Substantia nigra (tissue), 51 donors: ENCODE measurements at places on chromosomes 11 and 22.

- no peak for DNase-seq
Observed at GRCh38 chr11:72762641-72763304, 10.6 kb upstream of the ARAP1 start.

DNA sequence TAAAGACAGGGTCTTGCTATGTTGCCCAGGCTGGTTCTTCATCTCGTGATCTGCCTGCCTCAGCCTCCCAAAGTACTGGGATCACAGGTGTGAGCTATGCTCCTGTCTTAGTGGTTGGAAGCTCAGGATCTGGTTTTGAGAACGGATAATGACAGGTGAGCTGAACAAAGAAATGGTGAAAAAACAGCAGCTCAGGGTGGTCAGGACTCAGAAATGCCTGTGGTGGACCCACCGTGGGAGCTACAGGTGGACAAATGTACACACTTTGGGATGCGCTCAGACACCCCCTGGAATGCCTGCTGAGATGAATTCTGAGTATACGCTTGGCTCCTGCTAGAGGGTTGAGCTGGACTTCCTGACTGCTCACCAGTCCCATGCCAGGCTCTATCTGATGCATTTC is 9.5 kb downstream of the RFPL1 start:
- no peak for DNase-seq

- DNase-seq = no peak
Observed at GRCh38 chr22:27705408-27706080, 96.0 kb downstream of the MN1 start.

DNA sequence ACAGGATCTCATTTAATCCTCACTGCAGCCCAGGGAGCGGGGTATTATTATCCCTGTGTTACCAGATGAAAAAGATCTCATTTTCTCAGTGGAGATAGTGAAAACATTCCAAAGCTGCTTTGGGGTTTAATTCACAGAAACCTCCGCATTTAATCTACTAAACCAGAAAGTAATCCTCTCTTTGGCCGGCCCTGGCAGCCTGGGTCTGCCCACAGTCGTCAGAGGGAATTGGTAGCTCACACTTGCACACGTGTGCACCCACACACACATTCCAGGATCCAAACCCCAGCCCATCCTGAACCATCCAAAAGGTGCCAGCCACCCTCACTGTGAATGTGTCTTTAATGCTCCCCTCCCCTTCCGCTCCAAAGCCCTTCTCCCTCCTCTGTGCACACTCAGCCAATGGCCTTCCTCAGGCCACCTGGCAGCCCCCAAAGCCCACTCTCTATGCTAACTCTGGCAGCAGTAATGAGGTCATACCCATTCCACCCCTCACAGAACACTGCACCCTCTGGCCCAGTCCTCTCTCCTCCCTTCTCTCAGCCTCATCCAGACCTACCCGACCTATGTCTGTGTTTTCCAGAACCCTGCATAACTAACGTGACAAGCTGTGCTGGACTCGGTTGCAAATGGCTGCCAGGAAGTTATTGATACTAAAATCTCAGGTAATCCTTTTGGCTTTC is 466.2 kb downstream of the SOX6 start:
- no peak for DNase-seq

DNA sequence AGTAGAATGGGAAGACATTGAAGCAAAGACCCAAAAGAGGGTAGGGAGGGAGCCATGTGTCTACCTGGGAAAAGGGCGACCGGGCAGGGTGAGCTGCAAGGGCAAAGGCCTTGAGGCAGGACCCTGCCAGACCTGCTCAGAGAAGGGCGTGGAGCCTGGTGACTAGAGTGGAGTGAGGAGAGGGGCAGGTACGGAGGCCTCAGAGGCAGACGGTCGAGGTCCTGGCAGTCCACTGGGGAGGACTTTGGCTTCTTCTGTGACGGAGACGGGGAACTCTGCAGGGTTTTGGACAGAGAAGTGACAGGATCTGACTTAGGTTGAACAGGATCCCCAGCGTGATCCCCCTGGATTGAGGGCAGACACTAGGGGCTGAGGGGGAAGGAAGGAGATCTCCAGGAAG is 12.9 kb downstream of the RIBC2 start:
- DNase-seq = no peak

DNA sequence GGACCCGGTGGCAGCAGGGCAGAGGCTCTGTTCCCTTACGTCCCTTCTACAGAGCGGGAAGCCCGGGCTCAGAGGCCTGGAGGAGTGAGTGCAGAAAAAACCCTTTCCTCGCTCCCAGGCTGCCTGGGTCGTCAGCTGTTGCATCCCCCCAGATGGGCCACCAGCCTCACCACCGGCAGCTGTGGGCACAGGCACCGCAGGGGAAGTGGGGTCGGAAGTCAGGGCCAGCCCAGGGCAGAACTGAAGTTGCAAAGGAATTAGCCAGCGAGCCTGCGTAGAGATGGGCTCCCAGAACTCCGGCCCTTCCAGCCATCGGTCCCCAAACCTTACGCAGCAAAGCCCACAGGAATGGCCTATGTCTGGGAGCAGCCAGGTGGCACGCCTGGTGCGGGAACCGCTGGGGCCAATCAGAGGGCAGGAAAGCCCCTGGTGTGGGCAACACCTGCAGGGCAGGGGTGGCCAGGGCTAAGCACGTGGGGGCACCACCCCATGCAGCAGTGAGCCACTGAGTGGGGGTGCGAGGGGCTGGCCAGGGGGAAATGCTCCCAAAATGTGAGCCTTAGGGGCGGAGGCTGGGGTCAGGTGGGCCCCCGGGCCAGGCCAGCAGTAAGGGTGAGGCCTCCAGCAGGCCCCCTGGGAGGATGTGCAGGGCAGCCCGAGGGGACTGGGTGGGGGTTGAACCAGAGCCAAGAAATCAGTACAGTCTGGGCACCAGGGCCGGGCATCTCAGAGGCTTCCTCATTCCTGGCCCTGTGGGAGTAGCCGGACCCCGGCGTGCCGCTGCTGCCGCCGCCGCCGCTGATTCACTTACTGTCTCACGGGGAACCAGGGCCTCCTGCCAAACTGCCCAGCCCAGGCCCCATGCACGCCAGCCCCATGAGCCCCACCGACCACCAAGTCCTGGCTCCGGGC is 58.2 kb downstream of the WNT7B start:
- DNase-seq = no peak

DNA sequence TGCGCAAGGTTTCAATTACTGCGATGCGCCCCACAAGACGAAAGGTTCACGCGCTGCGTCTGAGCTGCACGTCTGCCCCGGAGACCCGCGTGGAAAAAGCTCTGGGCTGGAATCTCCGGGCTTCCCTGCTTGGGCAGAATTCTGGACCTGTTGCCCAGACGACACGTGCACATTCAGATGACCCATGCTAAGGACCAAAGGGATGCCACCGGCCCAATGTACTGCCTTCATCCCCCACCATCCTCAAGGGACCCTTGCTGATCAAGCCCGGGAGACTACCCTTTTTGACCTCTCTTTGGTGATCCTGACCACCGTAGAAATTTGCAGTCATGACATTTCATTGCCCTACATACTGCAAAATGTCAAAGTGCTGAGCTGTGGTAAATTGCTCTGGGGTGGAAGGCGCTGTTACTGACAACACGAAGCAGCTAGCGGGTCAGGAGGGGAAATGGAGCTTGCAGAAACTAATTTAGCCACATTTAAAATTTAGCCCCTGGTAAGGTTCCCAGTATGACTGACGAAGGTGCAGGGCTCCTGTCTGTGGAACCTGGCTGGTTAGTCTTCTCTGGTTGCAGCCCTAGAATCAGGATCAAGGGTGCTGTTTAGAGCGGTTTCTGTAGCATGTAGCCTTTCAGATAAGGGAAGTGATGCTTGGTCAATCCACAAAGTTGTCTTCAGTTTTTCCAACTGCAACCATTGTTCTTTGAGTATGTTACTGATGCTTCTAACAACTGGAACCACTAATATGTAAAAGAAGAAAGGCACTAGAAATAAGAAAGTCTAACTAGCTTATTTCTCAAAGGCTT is 81.9 kb downstream of the PRR5L start:
- DNase-seq = no peak

DNA sequence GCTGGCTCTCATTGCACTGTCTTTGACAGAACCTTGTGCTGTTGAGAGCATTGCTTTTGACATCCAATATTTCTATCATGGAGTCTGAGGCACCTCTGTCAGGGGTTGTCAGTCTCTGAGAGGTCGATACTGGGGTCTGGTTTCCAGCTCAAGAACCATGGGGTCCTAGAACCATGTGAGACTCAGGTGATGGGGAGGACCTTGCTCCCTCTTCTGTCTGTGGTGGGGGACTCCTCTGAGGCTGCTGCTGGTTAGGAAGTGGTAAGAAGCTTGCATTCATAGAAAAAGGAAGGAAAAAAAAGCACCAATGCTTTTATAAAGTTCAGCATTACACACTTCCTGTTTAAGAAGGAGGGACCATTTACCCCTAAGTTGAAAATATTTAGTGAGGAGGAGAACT is 91.8 kb upstream of the CD44 start:
- no peak for DNase-seq

- DNase-seq = no peak
Observed at GRCh38 chr11:19018901-19019300, 41.6 kb downstream of the MRGPRX2 start.

DNA sequence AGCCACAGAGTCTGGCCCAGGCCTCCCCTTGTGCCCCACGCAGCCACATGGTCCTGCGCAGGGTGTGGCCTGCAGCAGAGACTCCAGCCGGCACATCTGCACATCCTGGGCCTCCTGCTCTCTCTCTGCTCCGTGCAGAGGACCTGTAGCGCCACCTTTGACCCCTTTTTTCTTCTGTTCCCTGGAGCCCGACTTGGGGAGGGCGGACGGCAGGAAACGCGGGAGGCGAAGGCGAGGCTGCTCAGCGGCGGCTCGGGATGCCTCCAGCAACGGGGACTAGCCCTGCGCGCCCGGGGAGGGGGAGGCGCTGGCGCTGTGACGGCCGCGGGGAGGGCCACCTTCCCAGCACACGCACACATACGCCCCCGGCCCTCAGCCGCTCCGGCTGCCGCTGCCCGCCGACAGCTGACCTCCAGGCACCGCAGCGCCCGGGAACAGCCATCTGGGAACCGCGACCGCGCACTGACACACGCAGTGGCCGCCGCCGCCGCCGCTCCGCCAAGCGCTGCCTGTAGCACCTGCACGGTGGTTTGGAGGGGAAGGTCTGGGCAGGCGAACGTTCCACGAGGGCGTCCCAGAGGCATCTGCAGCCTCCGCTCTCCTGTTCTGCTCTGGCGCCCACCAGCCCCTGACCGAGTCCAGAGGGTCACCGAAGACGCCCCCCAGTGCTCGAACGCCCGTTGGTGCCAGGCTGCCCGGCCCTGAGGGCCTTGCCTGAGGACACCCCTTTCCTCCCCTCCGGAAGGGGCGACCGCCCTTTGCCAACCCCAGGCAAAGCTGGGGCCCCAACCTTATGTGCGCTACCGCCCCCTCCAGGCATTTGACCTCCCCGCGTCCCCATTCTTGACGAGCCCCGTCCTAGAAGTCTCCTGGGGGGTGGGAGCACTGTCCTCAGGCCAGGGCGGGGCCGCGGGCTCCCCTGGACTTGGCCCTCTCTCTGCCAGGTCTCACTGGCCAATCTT is 16.9 kb upstream of the C22orf42 start:
- no peak for DNase-seq

- no peak for DNase-seq
Observed at GRCh38 chr11:103529181-103529684, 420.0 kb downstream of the DYNC2H1 start.

GRCh38 chr22:31128156-31128555 is 5.4 kb downstream of the INPP5J start:
- no peak for DNase-seq

DNA sequence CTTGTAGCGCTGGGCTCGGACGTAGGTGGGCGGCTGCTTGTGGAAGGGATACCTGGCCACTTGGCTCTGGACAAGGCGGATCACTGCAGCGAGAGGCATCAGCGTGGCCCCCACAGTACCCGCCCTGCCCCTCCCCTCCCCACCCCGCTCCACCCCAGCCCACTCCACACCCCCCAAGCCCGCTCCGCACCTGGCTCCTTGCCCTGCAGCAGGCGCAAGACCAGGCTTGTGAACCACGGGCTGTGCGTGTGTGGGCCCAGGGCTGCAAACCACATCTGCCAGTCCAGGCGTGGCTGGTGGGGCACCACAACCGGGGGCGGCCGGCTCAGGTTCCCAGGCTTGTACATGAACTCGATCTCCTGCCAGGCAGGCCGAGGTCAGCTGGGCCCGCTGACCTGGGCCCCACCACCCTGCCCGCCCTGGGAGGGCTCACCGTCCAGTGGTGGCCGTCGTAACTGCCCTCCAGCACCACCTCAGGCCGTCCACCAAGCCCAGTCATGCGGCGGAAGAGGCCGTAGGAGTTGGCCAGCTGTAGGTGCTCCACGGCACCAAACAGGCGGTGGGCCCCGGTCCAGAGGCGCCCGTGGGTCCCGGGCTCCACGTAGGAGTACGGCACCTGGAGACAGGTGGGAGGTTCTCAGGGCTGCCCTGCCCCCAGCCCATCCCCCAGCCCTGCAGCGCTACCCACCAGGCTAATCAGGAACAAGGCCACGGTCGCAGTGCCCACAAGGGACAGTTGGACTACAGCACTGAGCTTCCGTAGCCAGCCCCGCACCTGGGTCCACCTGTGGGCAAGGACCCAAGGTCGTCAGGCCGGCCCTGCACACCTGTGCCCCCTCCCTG is 2.9 kb downstream of the LMF2 start:
- no peak for DNase-seq

DNA sequence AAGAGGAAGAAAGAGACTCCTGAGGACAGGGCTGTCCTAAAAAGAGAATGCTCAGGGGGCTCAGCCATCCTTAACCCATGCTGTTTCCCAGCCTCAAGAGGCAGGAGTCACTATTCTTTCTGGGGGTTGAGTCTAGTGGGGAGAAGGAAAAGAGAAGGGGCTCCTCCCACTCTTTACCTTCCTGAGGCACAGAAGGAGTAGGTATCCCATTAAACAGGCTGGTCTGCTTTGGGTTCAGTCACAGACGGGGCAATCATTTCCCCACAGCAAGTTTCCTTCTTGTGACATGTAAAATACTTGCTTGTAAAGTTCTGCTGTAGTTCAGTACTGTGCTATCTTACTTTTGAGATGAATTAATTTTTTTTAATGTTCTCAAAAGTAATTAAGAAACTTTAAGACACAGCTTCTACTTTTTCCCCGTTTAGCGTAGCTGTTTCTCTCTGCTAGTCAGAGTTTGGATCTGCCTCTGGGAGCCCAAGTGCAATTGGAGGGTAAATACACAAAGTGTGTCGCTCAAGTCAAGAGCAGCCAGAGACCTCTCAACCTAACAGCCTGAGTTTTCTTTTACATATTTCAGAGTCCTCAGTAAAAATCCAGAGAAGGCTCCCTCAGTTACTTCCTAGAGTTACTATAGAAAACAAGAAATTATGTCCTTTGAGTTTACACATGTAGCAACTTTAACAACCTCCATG is 15.0 kb downstream of the OR8A1 start:
- no peak for DNase-seq

- no peak for DNase-seq
Observed at GRCh38 chr11:62445314-62445740, 26.5 kb downstream of the SCGB1A1 start.
